ENCODE measurements at places on chromosomes 5 and 9. TPM values are rescaled to one million over a fixed set of nuclear protein-coding genes. Genes with fewer than 3 reads are reported as not detected.

SH3PXD2B gene
- 11.0 TPM for polyA plus RNA-seq

SLC36A3 gene
- not detected for polyA plus RNA-seq

PFN3 gene
- not detected for polyA plus RNA-seq

CCDC112 gene
- polyA plus RNA-seq, result 8.2 TPM

ANKRD18A gene
- 0.51 TPM for polyA plus RNA-seq

SLC46A2 gene
- polyA plus RNA-seq, result 0.43 TPM

MACIR gene
- 31.2 TPM for polyA plus RNA-seq

FOXD4L6 gene
- 0.06 TPM for polyA plus RNA-seq

SLC6A19 gene
- polyA plus RNA-seq, result 295 TPM

ZNF608 gene
- 44.2 TPM for polyA plus RNA-seq

CTSV gene
- 19.9 TPM for polyA plus RNA-seq

DCAF10 gene
- polyA plus RNA-seq, result 24.1 TPM

SOX30 gene
- polyA plus RNA-seq, result 1.0 TPM

MED7 gene
- 15.1 TPM for polyA plus RNA-seq

CSF2 gene
- not detected for polyA plus RNA-seq

PLEKHG4B gene
- 2.0 TPM for polyA plus RNA-seq

DNA sequence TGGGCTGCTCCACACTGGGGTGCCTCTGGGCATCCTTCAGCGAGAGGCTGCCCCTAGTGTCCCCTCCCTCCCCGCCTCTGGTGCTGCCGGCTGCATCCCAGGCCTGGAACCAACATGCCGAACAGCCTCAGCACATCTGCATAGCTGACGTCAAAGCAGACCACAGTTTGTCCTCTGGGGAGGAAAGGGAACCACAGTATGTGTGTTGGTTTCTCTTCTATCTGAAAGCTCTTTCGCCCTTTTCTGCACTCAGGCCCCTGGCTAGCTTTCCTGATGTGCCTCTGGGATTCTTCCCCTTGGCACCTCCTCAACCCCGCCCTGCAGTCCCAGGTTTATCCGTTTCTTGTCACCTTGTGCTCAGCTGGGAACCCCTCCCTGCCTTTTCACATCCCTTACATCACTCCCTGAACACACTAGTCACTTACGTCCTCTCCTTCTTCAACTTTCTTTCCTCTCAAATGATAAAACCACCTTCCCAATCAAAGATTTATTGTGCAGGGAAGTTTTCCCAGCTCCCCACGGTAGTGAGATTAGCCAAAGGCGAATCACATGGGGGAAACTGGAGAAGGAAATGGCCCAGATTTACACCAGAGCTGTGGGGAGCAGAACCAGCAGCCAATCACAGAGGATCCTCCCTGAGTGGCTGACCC is 35.5 kb upstream of the B4GALT1 start:
- DNase-seq, result peak; percentile 20

- no peak for DNase-seq
These were observed 156.4 kb downstream of the RORB start for GRCh38 chr9:74653410-74654080.

DNA sequence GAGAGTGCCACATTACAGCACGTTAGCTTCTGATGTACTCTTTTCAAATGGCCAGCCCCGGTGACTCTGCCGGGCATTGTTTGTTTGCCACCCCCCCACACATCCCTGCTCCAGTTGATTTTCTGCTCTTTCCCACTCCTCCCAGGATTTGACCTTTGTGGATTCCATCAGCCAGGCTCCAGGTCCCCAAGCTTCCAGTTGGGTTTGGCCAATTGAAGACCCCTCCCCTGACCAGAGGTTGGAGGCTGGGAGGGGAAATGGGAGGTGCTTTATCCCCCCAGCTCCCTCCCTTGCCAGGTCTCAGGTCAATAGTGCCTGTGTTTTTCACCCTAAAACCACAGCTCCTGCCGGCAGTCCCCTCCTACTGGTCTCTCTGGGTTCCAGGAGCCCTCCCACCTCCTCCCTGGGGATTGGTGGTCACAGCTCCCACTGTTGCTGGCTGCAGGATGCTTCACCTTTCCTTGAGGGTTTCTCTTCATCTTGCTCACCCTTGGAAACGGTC is 34.9 kb downstream of the IRF1 start:
- no peak for DNase-seq

DNA sequence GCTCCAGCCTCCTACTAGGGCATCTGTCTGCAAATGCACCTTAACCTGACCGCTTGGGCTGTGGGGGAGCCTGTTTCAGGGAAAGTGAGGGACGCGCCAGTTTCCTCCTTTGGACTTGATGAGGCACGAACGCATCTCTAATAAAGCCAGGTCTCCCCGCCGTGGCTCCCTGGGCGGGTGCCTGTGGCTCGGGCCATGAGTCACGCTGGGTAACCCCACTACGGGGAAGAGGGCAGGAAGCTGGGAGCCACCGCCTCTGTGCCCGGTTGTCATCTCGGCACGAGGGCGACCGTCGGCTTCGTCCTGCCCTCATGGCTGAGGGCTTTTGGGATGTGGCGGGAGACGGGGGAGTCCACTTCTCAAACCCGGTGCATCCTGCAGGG is 12.1 kb downstream of the NOTCH1 start:
- DNase-seq, result no peak

DNA sequence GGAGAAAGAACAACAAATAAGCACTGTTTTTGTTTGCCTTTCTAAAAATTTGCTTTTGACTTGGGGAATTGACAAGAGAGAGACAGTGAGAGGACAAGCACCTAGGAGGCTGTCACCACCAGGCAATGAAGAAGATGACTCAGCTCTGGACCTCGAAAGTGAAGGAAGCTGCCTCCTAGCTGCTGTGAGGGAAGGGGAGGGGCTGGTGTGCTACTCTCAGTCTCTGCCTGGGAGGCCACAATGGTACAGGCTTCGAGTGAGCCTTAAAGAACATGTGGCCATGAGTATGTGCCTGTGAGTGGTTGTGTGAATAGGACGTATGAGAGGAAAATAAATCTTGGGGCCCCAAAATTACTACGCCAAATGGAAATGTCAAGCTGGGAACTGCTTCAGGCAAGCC is 7.1 kb upstream of the PLK2 start:
- peak; percentile 2 for DNase-seq

DNA sequence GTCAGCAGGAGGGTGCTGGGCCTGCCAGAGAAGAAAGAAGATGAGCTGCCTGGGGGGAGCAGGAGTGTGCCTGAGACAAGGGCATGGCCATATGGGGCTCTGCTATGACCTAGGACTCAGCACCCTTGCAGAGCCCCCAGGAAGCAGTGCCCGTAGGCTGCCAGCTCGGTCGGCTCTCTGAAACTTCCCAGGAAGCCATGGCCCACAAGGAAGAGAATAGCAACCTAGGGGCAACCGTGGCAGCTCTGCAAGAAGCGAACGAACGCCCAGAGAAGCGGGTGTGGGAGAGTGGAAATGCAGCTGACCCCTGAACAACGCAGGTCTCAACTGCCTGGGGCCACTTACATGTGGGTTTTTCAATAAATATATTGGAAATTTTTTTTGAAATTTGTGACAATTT is 10.7 kb upstream of the LTC4S start:
- no peak for DNase-seq

GRCh38 chr9:81083854-81084512 is 605.4 kb downstream of the TLE1 start:
- no peak for DNase-seq

DNA sequence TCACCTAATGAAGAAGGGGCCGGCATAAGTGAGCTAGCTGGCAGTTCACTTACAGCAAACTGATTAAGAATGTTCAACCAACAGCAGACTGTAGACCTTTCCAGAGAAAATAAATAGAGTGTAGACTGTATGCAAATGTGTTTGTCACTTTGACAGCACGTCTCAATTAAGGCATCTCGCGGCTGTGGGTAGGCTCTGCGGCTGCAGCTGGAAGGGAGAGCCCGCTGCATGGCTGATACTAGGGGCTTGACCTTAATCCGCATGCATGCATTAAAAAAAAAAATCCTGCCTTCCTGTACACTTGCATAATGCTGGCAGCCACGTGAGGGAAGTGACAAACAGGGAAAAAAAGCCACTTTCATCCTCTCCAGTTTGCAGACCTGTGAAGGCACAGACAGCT is 82.3 kb downstream of the CRB2 start:
- DNase-seq, result no peak

- DNase-seq, result no peak
These were observed 205.2 kb upstream of the DAB2 start for GRCh38 chr5:39629946-39630345.

- DNase-seq, result no peak
These were observed 1.8 kb downstream of the ACTL7A start for GRCh38 chr9:108863891-108864290.

- peak; percentile 8 for DNase-seq
These were observed 16.2 kb downstream of the GPR21 start for GRCh38 chr9:123049589-123050222.

- DNase-seq, result peak; percentile 33
These were observed 714 bp downstream of the UBE2D2 start for GRCh38 chr5:139561655-139562451.

DNA sequence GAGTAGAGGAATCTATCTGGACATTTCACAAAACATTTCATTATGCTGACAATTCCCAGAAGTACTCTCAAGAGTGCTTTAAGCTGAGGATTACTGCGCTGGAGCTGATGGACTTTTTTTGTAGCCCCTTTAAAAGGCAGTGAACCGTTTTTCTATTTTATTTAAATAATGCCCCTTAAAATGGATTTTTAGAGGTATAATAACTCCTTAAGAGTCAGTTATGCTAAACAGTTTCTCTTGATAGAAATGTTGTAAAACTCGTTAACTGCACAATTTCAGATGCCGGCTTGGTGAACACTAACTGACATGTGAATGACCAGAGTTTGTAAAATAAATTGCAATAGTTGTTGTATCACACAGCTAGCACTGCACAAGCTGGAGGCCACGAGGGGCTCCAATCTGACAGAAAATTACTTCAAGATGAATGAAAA is 174.0 kb downstream of the NR2F1-AS1 start:
- no peak for DNase-seq

DNA sequence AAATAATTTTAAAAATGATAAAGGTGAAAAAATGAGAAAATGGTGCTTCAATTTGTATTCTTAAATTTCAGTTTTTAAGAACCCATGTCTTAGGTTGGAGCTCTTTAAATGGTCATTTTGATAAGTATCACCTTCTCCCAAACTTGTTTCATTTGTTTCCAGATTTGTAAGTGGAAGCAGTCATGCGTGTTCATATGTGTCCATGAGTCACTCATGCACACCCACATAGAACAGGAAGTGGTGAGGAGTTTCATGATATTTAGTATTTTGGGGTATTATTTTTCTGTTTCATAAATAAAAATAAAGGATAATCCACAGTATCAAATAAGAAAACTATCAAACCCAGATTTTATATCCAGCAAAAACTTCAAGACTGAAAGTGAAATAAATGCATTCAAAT is 570.4 kb upstream of the ST8SIA4 start:
- DNase-seq, result no peak

GRCh38 chr9:100739666-100740065 is 161.8 kb downstream of the CAVIN4 start:
- DNase-seq, result no peak

GRCh38 chr5:61306531-61307131 is 25.4 kb upstream of the ZSWIM6 start:
- no peak for DNase-seq

GRCh38 chr5:137609127-137609526 is 110.0 kb upstream of the SPOCK1 start:
- DNase-seq, result no peak

DNA sequence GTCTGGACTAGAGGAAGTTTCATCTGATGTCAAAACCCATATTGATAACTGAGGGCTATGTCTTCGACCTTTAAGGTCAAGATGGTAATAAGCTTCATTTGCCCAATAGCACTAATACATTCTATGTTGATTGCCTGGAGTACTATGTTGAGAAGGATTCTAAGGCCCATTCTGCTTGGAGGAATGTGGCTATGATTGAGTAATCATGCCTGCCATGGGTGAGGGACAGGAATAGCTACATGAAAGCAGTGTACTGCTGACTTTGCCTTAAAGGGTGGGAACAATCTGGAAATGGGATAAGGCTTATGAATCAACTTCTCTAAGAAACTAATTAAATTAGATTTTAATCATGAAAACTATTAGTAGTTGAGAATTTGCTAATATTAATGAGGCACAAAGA is 13.6 kb downstream of the NNT start:
- DNase-seq, result no peak

GRCh38 chr9:17222932-17223331 is 88.1 kb downstream of the CNTLN start:
- no peak for DNase-seq

DNA sequence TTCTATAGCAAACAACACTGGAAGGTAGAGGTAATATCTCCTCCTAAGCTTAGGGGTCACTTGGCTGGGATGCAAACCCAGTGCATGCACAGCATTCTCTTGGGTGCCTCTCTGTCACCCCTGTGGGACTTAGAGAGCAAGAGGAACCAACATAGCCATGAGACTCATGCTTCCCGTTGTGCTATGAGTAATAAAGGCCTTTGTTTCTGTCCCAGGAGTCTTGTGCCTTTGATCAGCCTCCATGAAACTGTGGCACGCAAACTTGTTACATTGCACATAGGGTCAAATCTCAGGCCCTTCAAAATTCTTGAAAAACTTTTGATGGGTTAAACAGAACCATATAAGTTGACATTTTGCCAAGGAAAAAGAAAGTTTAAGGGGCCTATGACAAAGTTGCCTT is 272.8 kb downstream of the TAF11L14 start:
- no peak for DNase-seq

DNA sequence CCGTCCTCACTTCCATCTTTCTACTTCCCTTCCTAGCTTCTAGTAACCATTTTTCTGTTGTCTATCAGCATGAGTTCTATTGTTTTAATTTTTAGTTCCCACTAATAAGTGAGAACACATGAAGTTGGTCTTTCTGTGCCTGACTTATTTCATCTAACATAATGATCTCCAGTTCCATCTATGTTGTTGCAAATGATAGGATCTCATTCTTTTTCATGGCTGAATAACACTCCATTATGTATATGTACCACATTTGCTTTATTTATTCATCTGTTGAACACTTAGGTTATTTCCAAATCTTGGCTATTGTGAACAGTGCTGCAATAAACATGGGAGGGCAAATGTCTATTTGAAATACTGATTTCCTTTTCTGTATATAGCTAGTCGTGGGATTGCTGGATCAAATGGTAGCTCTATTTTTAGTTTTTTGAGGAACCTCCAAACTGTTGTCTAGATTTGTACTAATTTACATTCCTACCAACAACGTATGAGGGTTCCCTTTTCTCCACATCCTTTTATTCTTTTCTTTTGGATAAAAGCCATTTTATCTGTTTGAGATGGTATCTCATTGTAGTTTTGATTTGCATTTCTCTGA is 50.3 kb downstream of the NSD1 start:
- no peak for DNase-seq

- no peak for DNase-seq
These were observed 87.9 kb downstream of the ATPSCKMT start for GRCh38 chr5:10161778-10162177.

DNA sequence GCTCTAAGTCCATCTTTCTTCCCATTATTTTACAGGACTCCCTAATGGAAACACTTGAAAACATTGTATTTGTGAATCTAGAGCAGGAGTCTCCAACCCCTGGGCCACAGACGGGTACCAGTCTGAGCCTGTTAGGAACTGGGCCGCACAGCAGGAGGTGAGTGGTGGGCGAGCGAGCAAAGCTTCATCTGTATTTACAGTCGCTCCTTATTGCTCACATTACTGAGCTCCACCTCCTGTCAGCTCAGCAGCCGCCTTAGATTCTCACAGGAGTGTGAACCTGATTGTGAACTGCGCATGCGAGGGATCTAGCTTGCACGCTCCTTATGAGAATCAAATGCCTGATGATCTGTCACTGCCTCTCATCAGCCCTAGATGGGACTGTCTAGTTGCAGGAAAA is 111.0 kb downstream of the MED27 start:
- no peak for DNase-seq

Data from large intestine (tissue), 12 donors.